DMS79 (cell line): ENCODE measurements at places on chromosomes 4 and X.

GRCh38 chr4:94339779-94340178 is 2.9 kb downstream of the HPGDS start:
- DNase-seq = no peak

GRCh38 chr4:110211007-110211769 is 12.8 kb upstream of the ELOVL6 start:
- no peak for DNase-seq

GRCh38 chr4:6035786-6036185 is 17.6 kb upstream of the C4orf50 start:
- DNase-seq = no peak

GRCh38 chrX:118795528-118796280 is 27.9 kb upstream of the ZCCHC12 start:
- DNase-seq = no peak

DNA sequence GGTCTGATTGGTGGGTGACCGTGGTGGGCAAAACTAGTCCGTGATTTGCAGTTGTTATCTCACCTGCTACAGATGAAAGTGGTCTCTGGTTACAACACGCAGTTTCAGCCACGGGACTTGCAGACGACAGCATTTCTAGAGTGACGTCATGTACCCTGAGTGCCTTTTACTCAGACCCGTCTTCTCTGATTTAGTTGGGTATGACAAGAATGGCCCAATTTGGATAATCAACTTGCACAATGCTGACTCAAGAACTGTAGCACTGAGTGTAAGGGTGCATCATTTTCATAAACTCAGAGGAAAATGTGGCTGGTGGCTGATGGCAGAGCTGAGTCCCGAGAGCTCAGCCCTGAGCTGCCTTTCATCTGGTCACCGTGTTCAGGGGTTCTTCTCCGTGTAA is 281.4 kb upstream of the FRG1 start:
- no peak for DNase-seq

GRCh38 chr4:71941001-71941400 is 90.8 kb upstream of the NPFFR2 start:
- no peak for DNase-seq

GRCh38 chrX:37652589-37653231 is 32.9 kb upstream of the XK start:
- no peak for DNase-seq

DNA sequence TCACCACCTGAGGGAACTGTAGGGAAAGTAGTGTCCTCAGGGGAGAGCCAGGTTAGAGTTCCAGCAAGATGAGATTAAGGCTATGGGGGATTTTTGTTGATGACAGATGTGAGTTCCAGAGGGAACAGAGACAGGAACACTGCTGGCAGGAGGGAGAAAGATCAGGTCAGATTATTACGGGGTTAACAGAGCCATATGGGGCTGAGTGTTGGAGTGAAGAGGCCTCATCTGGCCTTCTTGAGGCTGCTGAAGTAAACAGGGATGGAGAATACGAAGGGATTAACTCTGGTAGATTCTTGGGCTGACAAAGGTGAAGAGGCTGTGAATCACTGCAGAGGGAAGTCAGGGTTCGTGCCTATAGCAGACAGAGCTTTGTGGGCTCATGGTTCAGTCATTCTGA is 47.9 kb upstream of the POU4F2 start:
- no peak for DNase-seq

- DNase-seq = no peak
Observed at GRCh38 chrX:15761564-15762191, 23.6 kb downstream of the CA5B start.

- no peak for DNase-seq
Observed at GRCh38 chr4:185820146-185821028, 8.4 kb upstream of the SORBS2 start.

GRCh38 chr4:12519426-12519825 is 964.7 kb downstream of the RAB28 start:
- no peak for DNase-seq

DNA sequence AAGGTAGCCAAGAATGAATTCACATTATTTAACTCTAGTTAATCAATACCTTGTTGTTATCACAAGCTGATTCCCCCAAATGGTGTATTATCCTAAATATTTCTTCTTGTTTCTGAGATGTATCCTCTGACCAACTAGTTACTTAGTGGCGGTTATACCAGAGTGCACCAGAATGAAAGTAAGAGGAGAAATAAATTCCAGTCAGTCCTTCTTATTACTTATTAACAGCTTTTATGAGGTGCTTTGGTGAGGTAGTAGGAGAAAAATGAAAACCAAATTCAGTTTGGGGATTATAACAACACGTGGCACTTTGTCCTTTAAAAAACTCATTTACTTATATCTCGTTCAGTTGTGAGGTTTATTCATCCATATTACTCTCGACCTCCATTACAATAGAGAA is 101.9 kb downstream of the AMMECR1 start:
- DNase-seq = no peak

GRCh38 chrX:21639775-21640174 is 18.4 kb downstream of the KLHL34 start:
- DNase-seq = no peak

GRCh38 chrX:112877771-112878173 is 37.1 kb upstream of the AMOT start:
- DNase-seq = no peak

GRCh38 chrX:19639056-19639455 is 123.7 kb upstream of the MAP3K15 start:
- no peak for DNase-seq

DNA sequence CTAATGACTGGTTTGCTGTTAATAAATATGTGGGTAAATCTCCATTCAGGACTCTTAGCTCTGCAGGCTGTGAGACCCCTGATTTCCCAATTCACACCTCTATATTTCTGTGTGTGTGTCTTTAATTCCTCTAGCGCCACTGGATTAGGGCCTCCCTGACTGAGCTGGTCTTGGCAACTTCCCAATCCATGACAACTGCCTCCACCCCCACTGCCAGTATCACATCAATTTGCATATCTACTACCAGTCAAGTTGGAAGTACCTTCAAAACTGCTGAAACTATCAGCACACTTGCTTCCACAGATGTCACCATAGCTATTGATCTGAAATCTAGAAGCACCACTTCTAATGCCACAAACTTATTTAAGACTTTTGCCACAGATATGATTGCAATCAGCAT is 27.6 kb downstream of the OPRPN start:
- DNase-seq = no peak

DNA sequence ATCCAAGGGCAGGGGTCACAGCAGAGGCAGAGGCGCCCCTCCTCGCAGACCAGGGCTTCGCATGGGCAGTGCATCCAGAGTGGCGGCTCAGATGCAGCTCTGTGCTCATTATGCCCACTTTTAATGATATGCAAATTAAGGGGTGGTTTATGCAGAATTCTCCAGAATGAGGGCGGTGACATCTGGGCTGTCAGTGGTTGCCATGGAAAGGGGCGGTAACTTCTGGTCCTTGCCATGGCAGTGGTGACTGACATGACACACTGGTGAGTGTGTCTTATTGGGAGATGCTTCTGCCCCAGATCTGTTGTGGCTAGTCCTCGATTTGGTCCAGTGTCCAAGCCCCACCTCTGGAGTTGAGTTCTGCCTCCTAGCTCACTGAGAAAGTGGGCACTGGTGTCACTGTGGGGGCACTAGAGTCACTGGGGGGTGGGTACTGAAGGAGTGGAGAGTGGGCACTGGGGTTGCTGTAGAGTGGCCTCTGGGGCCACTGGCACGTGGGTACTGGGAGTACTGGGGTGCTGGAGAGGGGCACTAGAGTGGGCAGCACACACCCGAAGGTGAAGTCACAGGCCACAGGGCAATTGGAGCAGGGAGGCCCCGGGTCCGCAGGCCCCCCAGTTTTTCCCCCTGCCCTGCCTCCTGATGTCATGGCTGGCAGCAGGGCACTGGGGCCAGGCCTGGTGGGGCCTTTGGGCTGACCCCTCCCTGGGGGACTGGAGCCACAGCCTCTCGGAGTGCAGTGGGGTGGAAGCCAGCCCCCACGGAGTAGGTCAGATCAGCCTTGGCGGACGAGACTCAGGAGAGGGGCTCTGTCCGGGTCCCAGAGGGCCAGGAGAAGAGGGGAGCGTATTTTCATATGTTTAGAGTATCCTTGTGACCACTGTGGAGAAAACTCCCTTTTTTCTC is 98.6 kb upstream of the NKX1-1 start:
- DNase-seq = no peak

- DNase-seq = no peak
Observed at GRCh38 chrX:50613846-50614245, 143.2 kb upstream of the DGKK start.

GRCh38 chrX:78746496-78746895 is 1.0 kb upstream of the LPAR4 start:
- DNase-seq = no peak

DNA sequence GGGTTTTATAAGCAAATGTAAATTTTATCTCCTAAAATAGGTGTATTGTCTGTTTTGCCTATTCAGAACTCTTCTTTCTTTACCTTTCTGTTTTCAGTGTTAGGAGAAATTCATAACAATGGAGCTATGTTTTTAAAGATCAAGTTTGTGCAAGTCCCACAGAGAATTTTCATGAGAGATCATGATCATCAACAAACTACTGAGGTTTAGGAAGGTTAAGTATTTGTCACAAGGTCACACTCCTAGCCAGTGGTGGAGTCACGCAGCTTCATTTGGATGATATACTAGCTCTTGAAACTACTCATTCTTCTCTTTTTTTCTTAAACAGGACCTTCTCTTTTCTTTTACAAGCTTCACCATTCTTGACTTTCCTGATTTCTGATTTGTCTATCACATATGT is 892.6 kb upstream of the FRG1 start:
- DNase-seq = no peak

- no peak for DNase-seq
Observed at GRCh38 chrX:63746278-63746677, 38.7 kb downstream of the ARHGEF9 start.

DNA sequence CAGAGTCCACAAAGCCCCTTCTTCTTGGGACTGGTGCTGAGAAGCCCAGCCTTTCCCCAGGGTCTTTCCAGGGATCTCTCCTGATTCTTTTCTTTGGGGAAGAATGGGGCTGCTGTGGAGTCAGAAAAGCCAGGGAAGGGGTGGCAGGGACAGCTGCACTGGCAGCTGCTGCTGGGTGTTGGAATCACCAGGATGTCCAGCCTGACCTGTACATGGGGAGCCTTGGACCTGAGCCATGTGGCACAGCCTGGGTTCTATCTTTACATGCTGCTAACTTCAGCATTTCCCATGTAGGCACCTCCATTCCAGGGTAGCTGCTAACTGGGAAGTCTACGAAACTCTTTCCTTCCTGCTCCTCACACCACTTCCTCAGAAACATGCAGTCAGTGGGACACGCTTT is 36.0 kb downstream of the MED28 start:
- DNase-seq = no peak

GRCh38 chrX:25043192-25043591 is 27.4 kb upstream of the ARX start:
- no peak for DNase-seq

GRCh38 chrX:138020941-138021340 is 455.0 kb downstream of the ZIC3 start:
- no peak for DNase-seq

DNA sequence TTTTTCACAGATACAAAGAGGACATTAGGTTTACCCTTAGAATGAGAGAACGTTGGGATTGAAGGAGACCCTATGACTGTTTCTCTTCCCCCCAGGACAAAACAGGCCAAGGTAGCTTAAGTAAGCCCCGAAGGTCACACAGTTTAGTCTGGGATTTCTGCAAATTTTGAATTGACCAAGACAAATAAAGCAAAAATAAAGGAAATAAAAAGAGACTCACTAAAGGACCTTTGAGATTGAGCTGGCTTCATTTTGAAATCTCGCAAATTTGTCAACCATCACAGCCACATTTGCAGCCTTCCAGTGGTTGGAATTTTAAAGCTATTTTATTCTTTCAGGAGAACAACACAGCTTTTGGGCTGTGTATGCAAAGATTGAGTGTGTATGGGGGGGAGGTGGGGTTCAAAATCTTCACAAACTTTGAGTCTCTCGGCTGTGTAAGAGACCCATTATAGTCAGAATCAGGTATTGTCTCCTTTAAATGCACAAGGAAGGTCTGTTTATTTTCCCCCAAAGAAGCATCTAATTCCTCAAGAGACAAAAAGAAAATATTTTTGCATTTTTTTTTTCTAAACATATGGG is 4.2 kb downstream of the TMSB4X start:
- DNase-seq = no peak

GRCh38 chrX:46953597-46953996 is 41.4 kb downstream of the JADE3 start:
- DNase-seq = no peak

- DNase-seq = no peak
Observed at GRCh38 chr4:2812612-2813354, 19.9 kb downstream of the SH3BP2 start.

GRCh38 chrX:19225909-19226308 is 103.6 kb upstream of the ADGRG2 start:
- no peak for DNase-seq

DNA sequence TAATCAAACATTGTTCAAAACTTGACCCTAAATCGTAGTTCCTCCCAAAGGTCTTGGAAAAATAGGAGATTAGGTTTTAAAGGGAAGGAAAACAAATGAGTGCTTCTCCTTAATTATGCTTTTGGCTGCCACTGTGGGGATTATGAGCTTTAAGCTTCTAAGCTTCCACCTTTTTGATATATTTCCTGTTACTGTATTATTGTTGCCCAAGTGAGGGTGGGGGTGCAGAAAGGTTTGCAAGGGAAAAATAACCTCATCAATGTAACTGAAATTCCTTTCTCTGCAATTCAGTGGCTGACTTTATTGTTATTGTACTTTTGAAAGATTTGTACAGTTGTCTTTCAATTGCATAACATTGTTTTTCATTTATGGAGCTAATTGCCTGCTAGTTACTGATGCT is 285.1 kb downstream of the FRMPD4 start:
- DNase-seq = no peak

GRCh38 chr4:173490256-173490655 is 39.8 kb downstream of the HAND2 start:
- no peak for DNase-seq

DNA sequence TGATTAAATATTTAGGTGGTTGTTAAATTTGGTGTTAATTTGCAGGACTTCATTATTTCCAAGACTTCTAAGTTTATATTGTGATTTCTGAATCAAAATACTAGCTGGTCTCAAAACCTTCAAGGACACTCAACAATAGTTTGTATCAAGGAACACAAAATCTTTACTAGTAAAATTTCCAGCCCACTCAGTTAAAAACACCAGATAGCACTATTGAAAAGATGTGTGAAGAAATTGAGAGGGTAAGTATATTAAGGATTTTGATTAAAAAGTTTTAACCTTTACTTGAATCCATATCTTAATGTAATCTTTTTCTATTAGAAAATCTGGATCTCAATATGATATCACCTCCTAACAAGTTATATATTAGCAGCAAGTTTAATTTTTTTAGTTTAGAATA is 89.3 kb upstream of the UGT8 start:
- no peak for DNase-seq

DNA sequence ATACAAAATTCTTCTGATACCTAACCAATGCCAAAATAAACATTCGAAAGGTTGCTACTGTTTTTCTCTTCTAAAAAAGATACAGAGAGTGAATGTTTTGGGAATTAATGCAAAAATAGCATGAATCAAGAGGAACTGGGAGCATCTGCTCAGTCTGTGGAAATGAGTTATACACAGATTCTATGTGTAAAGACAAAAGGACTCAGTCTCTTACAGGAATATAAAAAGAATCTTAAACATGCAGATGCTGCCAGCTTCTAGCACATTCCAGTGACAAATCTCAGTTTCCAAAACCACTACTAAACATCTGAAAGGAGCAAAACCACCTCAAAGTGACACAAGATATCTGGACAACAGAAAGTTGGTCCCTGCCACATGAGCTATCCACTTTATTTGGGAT is 55.0 kb downstream of the PAPSS1 start:
- no peak for DNase-seq

GRCh38 chr4:20395160-20395773 is 143.6 kb downstream of the SLIT2 start:
- DNase-seq = no peak

- DNase-seq = no peak
Observed at GRCh38 chr4:134343081-134343480, 141.5 kb upstream of the PABPC4L start.
